Activated T-cell treated with anti-CD3 and anti-CD28 coated beads, Interleukin-2, amount 50 U/mL, for 48 hours (primary cell): ENCODE measurements at places on chromosomes 4 and X.

GRCh38 chrX:19849464-19850080, 37.8 kb downstream of the SH3KBP1 start:
- DNase-seq = no peak

DNA sequence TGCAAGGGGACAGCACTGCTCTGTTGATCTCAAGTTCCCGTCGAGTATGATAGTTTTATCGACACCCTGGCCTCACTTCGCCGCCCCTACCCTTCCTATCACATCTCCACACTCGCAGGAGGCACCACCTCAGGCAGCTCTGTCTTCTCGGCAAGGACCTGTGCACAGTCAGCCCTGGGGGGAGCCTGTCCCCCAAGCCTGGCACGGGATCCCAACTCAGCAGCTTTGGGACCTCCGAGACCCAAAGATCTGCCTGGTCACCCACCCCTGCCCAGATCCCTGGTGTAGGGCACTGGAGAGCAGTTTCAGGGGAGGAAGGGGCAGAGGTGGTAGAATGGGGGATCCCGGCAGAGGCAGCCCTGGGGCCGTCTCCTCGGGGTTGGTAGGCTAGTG, 18.0 kb upstream of the UBA1 start:
- no peak for DNase-seq

GRCh38 chr4:1706358-1706757, 5.8 kb downstream of the SLBP start:
- DNase-seq = no peak

- no peak for DNase-seq
These were observed 28.9 kb upstream of the ACSL1 start for GRCh38 chr4:184854673-184855072.

DNA sequence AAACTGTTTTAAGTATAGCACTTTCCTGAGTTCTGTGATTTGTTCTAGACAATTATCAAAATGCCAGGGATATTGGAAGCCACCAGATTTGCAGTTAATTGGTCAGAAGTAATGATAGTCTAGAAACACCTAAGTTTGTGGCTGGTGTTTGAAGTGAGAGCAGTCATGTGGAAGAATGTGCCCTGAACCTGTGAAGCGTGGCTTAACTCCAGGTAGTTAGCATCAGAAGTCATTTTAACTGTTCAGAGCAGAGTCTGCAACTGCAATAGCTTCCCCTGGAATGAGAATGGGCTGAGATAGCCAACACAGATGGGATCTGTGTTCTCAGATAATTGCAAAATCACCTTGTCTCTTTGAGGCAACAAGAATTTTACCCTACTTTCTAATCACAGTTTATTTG, 255.1 kb upstream of the GK2 start:
- DNase-seq = no peak

DNA sequence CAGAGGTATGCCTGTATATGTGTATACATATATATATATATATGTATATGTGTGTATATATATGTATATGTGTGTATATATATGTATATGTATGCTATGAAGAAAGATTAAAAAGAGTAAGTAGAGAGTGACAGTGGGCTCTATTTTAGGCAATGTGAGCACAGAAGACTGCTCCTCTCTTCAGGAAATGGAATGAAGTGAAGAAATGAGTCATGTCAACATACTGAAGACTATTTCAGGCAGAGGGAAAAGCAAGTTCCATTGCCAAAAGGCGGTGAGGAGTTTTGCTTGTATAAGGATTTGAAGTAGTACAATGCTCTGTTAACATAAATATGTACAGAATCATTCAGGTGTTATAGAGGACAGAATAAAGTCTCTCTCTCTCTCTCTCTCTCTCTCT, 773.2 kb upstream of the FTHL17 start:
- no peak for DNase-seq

DNA sequence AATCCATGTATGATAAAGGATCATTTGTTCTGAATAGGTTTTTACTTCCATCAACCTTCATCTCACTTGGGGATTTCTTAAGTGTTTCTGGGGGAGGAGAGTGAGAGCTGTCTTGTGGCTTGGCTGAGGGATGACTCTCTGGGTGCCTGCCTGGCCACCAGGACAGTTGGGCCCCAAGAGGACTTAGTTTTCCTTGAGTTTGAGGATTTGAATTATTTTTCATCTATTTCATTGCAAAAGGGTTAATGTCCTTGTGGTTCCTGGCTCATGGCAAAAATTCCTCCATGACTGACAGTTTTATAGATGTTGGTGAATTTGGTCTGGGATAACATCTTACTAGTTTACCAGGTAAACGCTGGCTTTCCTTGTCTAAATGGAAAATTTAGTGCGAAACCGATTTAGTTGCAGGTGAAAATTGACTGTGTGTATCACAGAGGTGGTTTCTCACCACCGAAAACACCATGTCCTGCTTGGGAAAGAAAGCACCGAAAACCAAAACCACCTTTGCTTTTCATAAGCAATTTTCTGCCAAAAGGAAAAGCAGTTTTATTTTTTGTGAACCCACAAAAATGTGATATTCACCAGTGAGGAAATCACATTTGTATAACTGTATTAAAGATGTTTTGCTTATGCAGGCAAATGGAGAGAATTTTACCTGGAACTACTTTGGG, 331.3 kb upstream of the SFRP2 start:
- no peak for DNase-seq

DNA sequence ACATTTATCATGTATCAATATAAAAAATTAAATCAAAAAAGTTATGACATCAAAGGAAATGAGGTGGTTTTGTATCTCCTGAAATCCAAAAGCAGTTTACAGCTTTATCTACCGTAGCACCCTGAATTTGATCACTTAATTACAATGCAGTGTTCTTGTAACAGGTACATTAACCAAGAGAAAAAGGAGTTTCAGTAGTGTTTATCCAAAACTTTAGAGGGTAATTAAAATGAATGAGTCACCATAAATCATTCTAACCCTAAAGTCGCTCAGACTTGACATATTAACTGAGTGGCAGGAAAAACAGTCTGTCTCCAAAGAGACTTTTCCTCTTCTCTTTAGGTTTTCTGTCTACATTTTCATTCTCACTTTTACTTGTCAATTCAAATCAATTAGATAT, 907.6 kb upstream of the EPHA5 start:
- DNase-seq = no peak

DNA sequence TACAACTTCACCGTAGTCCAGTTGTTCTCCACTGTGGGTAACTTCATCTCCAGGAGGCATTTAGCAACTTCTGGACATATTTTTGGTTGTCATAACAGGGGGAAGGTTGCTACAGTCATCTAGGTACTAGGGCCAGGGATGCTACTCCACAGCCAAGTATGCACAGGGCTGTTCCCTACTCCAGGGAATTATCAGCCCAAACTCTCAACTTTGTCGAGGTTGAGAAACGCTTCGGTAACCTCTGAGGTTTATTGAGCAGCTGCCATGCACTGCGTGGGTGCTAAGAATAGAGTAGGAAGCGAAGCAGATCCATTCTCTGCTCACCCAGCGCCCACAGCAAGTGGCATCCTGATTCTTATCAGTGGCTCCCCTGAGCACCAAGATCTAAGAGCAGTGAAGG, 8.2 kb downstream of the FGFBP1 start:
- DNase-seq = no peak

GRCh38 chr4:73021634-73022033, 47.9 kb downstream of the COX18 start:
- DNase-seq = no peak

DNA sequence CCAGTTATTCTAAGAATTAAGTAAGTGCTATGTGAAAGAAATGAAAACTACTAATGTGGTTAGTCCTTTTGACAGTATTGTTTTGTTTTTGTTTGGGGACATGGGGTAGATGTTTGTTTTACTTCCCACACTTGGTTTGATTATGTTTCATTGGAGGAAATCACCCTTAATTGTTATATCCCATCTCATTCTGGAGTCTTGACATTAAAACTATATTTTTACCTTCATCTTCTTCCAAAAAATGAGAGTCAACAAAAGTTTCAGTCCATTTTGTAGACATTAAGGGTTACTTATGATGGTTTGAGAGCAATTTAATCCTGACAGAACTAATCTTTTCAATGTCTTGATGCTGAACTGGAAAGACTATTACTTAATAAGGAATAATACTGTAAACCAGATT, 108.7 kb downstream of the GPC3 start:
- DNase-seq = no peak

DNA sequence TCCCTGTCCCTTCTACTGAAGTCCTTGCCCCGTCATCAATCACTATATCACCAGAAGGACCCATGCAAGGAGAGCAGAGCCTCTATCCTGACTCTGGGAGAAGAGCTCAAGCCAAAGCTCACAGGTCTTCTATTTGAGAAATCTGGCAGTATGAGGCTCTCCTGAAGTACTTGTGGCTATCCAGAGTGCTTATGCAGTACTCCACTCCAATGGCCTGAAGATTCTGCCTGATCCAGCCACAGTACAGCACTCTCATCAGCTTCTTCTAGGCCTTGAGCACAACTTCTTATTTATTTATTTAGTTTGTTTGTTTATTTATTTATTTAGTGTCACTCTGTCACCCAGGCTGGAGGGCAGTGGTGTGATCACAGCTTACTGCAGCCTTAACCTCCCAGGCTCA, 13.0 kb downstream of the USP26 start:
- DNase-seq = no peak

- DNase-seq = no peak
These were observed 25.5 kb downstream of the GPRASP3 start for GRCh38 chrX:102745857-102746584.

GRCh38 chr4:128751354-128751753, 58.1 kb upstream of the JADE1 start:
- no peak for DNase-seq

- DNase-seq = peak; percentile 23
These were observed 50.1 kb downstream of the YTHDC1 start for GRCh38 chr4:68299492-68300457.

GRCh38 chrX:133544778-133545177, 129.5 kb upstream of the GPC4 start:
- DNase-seq = no peak

GRCh38 chrX:128664211-128664610, 612.0 kb upstream of the ACTRT1 start:
- no peak for DNase-seq

GRCh38 chr4:88012647-88013046, 5.2 kb downstream of the PKD2 start:
- DNase-seq = no peak

DNA sequence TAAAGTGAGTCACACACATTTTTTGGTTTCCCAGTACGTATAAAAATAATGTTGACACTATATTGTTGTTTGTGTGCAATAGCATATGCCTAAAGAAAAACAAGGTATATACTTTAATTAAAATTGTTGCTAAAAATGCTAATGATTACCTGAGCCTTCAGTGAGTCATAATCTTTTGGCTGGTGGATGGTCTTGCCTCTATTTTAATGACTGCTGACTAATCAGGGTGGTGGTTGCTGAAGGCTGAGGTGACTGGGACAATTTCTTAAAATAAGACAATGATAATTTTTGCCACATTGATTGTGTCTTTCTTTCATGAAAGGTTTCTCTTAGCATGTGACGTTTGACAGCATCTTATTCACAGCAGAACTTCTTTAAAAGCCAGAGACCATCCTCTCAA, 21.0 kb upstream of the ANXA10 start:
- no peak for DNase-seq

GRCh38 chr4:130395871-130396270, 1299.9 kb downstream of the C4orf33 start:
- no peak for DNase-seq

GRCh38 chr4:163269869-163270268, 62.5 kb downstream of the NPY1R start:
- no peak for DNase-seq

- no peak for DNase-seq
These were observed 146.7 kb downstream of the TBL1X start for GRCh38 chrX:9611436-9612145.

DNA sequence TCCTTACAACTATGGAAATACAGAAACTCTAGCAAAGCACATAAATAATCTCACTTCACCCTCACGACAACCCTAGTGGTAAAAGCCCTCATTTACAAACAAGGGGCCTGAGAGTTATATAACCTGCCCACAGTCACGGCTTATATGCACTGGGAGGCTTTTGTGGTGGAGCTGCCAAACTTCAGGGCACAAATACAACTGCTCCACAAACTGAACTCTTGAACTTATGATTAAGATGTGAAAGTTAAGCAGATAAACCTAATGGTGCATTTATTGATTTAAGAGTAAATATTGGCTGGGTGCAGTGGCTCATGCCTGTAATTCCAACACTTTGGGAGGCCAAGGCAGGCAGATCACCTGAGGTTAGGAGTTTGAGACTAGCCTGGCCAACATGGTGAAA, 19.0 kb downstream of the SLC2A9 start:
- DNase-seq = no peak

- no peak for DNase-seq
These were observed 520.2 kb downstream of the SPRY1 start for GRCh38 chr4:123916821-123917220.

- DNase-seq = no peak
These were observed 37.8 kb downstream of the TET2 start for GRCh38 chr4:105184316-105184980.

DNA sequence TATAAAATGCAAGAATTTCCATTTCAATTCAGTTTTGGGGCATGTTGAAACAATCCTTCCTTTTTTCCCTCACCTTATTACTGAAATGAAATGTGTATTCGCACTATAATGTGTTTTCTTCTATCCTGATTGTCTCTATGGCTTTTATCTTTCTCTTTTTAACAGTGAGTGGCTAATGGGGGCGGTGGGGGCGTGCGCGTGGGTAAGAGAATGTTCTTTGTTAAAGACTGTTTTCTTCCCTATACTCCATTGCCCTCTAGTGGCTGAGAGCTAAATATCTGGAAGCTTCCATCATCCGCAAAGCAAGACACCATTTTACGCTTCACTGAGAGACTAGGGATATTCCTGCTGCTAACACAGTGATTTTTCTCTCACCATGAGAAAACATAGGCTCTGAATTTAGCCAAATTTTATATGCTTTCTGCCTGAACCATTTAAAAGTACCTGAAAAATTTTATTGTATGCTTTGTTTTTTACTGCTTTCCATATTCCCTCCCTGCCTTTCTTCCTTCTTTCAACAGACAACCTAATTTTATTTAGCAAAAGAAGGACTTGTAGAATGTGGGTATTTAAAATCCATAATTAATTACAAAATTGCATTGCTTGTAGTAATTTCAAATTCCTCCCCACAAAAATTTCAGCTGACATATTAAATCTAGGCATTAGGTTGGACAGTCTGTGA, 194.0 kb downstream of the GASK1B start:
- DNase-seq = peak; percentile 26

DNA sequence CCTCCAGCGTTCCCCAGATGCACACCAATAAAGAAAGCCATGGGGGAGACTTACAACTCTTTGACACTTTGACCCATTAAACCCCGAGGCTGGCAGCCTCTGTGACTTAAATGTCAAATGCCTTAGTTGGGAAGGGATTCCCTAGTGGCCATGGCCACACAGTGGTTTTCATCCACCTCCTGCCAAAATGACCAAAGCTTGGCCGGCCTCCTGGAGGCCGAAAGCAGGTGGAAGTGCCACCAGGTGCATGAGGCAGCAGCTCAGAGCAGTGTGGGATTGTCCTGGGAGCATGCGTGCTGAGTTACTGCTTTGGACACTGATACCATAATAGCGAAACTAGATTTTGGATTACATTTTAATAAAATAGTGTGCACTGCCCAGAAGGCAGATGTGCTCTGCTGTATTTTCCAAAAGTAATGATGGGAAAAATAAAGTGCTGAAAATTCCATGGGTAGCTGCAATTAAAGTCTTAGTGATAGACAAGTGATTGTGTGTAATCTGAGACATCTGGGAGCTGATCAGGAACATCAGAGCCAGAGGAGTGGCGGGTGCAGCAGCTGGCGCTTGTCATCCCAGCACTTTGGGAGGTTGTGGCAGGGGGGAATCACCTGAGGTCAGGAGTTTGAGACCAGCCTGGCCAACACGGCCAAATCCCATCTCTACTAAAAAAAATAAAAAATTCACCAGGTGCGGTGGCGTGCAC, 39.8 kb upstream of the TADA2B start:
- no peak for DNase-seq

- DNase-seq = no peak
These were observed 104.6 kb upstream of the MXRA5 start for GRCh38 chrX:3450881-3451570.
